ENCODE measurements at places on chromosomes 16 and 17.

GRCh38 chr16:9034056-9034455 lies 57.4 kb upstream of the HAPSTR1 start:
- no peak for DNase-seq

- DNase-seq, result no peak
These were observed 4.0 kb downstream of the GPRC5C start for GRCh38 chr17:74435775-74436359.

DNA sequence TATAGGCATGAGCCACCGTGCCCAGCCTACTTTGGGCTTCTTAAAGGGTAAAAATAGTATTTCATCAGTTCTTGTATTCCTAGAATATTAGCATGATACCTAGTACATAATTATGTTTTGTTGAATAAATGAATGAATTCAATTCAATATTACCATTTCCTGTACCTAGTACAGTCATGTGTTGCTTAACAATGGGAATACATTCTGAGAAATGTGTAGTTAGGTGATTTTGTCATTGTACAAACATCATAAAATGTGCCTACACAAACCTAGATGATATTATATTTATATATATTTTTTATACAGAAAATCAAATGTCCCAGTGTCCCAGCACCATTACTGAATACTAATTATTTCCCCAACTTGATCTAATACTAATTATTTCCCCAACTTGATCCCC lies 85.6 kb upstream of the HAS3 start:
- DNase-seq, result no peak

GRCh38 chr17:15247891-15248529 lies 17.1 kb downstream of the PMP22 start:
- DNase-seq, result no peak

DNA sequence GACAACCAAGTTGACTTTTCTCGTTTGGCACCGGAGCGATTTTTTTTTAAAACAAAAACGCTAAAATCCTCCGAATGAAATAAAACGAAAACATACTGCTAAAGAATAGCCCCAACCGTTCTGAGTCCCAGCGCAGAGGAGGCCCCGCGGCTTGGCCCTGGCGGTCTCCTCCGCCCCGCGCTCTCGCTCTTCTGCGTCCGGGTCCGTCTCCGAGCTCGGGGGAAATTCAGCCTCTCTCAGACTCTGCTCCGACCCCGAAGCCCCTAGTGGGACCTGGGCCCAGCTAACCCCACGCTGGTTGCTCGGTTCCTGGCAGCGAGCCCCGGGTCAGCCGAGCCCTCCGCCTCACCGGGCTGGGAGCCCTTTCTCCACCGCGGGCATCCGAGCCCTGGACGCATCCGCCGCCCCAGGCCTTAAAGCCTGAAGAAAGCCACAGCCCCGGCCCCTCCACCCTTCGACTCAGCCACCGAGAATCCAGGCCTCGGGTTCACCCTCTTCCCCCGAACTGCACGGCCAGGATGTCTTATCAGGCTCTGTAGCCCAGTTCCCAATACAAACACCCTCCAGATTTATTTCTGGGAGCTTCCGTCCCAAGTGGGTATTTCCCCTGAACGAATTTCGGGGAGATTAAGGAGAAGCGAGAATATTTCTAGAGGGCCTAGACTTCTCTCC lies 1.2 kb downstream of the TBX2 start:
- no peak for DNase-seq

Data from inflammatory macrophage treated with lipopolysaccharide for 1 hour (primary cell).